Neural crest cell (in vitro differentiated cells): ENCODE measurements at places on chromosomes 7 and 10. TPM values are rescaled to one million over a fixed set of nuclear protein-coding genes. Genes with fewer than 3 reads are reported as not detected.

The CPEB3 gene
- total RNA-seq = 1.4 and 1.6 TPM in 2 replicates

The GJD4 gene
- not detected in 2 replicates for total RNA-seq

The HABP2 gene
- not detected in 2 replicates for total RNA-seq

The VPS37D gene
- 10.0 and 10.1 TPM in 2 replicates for total RNA-seq

The NPSR1 gene
- not detected in 2 replicates for total RNA-seq

The RFC2 gene
- total RNA-seq = 77.0 and 80.4 TPM in 2 replicates

The TRIM74 gene
- 0.96 and 1.8 TPM in 2 replicates for total RNA-seq

The CNTNAP2 gene
- total RNA-seq = 9.3 and 12.9 TPM in 2 replicates

The CPA4 gene
- total RNA-seq = 0.41 and 0.72 TPM in 2 replicates

The CPA2 gene
- 0.55 and 1.2 TPM in 2 replicates for total RNA-seq

The AGBL3 gene
- 3.5 and 5.5 TPM in 2 replicates for total RNA-seq

The BUD31 gene
- 107 and 108 TPM in 2 replicates for total RNA-seq

The NKX2-3 gene
- total RNA-seq = not detected in 2 replicates

The CCDC136 gene
- total RNA-seq = 70.6 and 72.2 TPM in 2 replicates

The SLC29A4 gene
- total RNA-seq = 32.5 and 40.0 TPM in 2 replicates

The ANKRD2 gene
- not detected in 2 replicates for total RNA-seq

The ANLN gene
- 85.5 and 87.1 TPM in 2 replicates for total RNA-seq

The GIMAP8 gene
- not detected in 2 replicates for total RNA-seq

The AZGP1 gene
- 0.52 TPM in 1 of 2 replicates, not detected in the other for total RNA-seq

The HMX3 gene
- total RNA-seq = not detected in 2 replicates

The SLIT1 gene
- total RNA-seq = 9.7 and 10.6 TPM in 2 replicates

The SLF2 gene
- total RNA-seq = 39.6 and 40.6 TPM in 2 replicates

The UPF2 gene
- 25.1 and 26.2 TPM in 2 replicates for total RNA-seq

The CASD1 gene
- 40.2 and 43.3 TPM in 2 replicates for total RNA-seq

The IMPDH1 gene
- 56.7 and 65.2 TPM in 2 replicates for total RNA-seq
